BJ (cell line): ENCODE measurements at places on chromosomes 1 and 21. TPM values are rescaled to one million over a fixed set of nuclear protein-coding genes. Genes with fewer than 3 reads are reported as not detected.

- DNase-seq, result no peak
Observed at GRCh38 chr1:8551613-8552489, 233.9 kb downstream of the SLC45A1 start.

Gene CDC73
- 16.1 and 39.6 TPM in 2 replicates for polyA plus RNA-seq

Gene OLIG2
- not detected in 2 replicates for polyA plus RNA-seq

- DNase-seq, result no peak
Observed at GRCh38 chr1:65525266-65526048, 105.0 kb downstream of the LEPR start.

Gene CFAP141
- not detected in 2 replicates for polyA plus RNA-seq

DNA sequence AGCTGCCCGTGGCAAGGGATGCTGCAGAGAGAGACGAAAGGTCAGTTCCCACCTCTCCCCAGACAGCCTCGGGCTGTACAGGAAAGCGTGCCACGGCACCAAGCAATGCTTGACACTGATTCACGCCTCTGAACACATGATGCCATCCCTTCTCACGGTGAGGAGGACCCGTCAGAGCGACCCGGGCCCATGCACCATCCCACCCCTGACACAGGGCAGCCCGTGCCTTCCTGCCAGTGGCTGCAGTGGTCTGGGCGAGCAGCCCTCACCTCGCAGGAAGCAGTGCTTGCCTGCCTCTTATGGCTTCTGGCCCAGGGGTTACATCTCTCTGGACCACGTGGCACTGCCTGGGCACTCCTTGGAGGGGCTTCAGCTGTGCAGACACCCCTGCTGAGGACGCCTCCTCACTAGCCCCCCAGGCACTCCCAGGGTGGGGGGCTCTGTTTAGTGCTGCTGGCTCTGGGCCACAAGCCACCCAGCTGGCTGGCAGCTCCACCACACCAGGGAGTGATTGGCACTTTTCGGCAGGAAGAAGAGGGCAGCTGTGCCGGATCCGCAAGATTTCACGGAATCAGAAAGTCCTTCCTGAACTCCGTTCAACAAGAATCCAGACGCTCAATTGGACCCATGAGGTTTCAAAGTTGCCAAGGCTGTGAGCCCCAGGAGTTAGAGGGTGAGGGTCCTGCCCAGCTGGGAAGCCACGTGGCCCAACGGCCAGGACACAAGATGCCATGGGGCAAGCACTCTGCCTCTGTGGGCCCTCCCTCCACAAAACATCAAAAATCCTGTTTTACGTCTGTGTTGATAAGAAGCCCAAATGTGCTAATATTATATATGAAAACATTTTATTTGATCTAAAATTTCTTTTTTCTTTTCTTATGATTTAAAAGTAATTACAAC lies 34.8 kb upstream of the SLC19A1 start:
- no peak for DNase-seq

Gene C1orf87
- polyA plus RNA-seq, result not detected in 2 replicates

Gene SLC1A7
- polyA plus RNA-seq, result 0.20 and 0.63 TPM in 2 replicates

DNA sequence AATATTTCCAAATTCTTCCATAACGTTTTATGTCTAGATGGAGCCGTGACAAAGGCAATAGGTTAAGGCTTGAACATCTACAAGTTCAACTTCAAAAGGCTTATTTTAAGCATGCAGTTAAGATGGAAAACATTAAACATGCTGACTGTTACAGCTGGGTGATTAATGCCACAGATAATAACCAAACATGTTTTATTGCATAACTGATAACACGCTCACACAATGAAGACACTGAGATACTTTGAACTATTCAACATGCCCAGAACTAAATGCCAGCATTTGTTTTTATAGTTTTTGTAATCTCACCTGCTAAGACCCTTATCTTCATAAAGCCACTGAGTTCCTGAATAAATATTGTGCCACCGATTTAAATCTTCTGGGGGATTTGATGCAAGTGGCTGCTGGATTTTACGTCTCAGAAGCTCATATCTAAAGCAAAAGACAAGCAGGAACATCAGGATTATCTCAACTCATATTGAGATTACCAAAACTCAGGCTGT lies 310.4 kb downstream of the KCTD3 start:
- DNase-seq, result no peak

DNA sequence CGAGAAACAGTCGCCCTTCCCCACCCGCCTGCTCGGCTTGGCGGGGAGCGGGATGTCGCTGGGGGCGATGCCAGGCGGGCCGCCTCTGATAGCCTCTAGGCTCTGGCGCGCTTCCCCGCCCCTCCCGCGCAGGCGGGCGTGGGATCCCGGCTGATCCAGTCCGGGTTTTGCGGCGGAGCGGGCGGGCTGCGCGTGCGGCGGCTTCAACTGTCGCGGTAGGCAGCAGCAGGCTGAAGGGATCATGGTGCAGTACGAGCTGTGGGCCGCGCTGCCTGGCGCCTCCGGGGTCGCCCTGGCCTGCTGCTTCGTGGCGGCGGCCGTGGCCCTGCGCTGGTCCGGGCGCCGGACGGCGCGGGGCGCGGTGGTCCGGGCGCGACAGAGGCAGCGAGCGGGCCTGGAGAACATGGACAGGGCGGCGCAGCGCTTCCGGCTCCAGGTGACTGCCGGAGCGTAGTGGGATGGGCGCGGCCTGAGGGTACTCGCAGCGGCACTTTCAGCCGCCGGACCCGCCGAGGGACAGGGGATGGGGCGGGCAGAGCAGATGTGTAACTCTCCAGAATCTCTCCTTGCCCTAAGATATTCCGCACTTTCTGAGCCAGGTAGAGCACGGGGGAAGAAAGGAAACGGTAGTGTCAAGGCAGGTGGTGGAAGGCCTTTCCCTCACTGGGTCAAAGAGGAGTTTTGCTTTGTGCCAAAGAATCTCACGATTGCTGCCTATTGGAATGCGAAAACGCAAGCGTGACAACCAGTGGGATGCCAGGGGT lies at the start of gene FAAH:
Gene FAAH (plus strand): TSS at position 210 of the 764 bp plus-strand sequence. CDS start 32 bp downstream, at position 242.
- DNase-seq, result no peak

Gene ZFP69B
- polyA plus RNA-seq, result 1.5 and 2.5 TPM in 2 replicates
